Spinal cord (tissue), 10 donors: ENCODE measurements at places on chromosomes 6 and 20.

DNA sequence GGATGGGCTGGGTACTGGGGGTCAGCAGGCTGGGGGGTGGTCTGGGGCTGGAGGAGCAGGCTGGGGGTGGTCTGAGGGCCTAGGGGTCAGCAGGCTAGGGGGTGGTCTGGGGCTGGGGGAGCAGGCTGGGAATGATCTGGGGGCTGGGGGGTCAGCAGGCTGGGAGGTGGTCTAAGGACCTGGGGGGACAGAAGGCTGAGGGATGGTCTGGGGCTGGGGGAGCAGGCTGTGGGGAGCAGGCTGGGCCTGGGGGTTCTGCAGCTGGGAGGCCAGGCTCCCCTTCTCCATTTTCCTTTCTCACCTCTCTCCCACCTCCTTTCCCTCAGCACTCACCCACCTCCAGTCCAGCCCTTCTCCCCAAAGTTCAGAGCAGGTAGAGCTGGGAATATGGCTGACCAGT is 114.2 kb downstream of the PSMB1 start:
- no peak for DNase-seq

DNA sequence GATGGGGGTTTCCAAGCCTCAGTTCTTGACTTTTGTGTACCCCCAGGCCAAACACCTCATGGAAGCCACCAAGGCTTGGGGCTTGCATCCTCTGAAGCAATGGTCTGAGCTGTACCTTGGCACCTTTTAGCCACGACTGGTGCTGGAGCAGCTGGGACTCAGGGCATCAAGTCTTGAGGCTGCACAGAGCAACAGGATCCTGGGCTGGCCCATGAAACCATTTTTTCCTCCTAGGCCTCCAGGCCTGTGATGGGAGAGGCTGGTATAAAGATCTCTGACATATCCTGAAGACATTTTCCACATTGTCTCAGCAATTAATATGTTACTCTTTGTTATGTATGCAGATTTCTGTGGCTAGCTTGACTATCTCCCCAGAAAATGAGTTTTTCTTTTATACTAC is 269.1 kb upstream of the TBX18 start:
- DNase-seq = no peak

- no peak for DNase-seq
Measured at GRCh38 chr6:21731411-21732031, 138.0 kb downstream of the SOX4 start.

GRCh38 chr6:156953127-156953478 is 175.9 kb downstream of the ARID1B start:
- DNase-seq = no peak

DNA sequence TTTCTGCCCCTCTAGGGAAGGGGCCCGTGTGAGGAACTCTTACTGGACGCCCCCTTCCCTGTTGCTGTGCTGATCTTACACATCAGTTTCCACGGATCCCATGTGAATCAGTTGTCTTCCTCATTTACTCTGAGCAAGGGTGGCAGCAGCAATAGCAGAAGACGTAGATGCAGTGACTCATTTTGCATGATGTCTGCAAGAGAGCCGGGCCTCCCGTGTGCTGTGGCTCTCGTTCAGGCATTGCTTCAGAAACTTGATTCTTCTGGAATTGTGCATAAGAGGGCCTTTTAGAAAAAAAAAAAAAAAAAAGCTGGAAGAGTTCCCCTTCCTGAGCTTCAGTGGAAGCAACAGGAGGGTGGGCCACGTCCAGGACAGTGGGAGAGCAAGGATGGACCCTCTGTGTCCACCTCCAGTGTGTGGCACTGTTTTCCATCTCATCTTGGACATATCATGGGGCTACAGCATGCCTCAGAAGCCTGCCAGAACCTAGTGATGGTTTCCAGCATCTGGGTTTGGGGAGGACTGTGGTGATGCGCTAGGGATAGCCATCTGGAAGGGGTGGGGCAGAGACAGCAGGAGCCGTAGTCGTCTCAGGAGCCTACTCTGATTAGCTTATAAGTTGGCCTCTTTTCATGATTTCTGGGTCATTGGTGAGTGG is 62.1 kb downstream of the FOXO3 start:
- DNase-seq = no peak

GRCh38 chr6:147506704-147507114 is 1.8 kb upstream of the SAMD5 start:
- peak; percentile 56 for DNase-seq

GRCh38 chr6:109747221-109747620 is 56.1 kb downstream of the FIG4 start:
- DNase-seq = no peak

GRCh38 chr6:77773157-77773822 is 120.5 kb downstream of the MEI4 start:
- DNase-seq = no peak

GRCh38 chr6:45387236-45387635 is 9.5 kb upstream of the SUPT3H start:
- no peak for DNase-seq
